ENCODE measurements at places on chromosomes 3 and 15. TPM values are rescaled to one million over a fixed set of nuclear protein-coding genes. Genes with fewer than 3 reads are reported as not detected.

DNA sequence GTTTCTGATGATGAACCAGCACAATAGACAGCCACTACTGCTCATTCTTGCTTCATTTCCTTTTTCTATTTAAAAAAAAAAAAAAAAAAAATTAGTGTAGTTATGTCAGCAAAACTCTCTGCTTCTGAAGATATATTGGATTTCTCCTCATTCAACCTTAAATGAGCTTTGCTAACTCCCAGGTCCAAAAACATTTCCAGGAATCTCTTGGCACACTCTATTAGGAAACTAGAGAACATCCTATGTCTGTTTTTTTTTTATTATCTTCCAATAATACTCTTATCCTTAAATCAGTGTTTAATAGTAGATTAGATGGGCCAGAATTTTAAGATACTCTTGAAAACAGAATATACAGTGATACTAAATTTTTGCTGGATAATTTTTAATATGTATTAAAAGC, 398.0 kb downstream of the NAALADL2 start:
- DNase-seq, result no peak

DNA sequence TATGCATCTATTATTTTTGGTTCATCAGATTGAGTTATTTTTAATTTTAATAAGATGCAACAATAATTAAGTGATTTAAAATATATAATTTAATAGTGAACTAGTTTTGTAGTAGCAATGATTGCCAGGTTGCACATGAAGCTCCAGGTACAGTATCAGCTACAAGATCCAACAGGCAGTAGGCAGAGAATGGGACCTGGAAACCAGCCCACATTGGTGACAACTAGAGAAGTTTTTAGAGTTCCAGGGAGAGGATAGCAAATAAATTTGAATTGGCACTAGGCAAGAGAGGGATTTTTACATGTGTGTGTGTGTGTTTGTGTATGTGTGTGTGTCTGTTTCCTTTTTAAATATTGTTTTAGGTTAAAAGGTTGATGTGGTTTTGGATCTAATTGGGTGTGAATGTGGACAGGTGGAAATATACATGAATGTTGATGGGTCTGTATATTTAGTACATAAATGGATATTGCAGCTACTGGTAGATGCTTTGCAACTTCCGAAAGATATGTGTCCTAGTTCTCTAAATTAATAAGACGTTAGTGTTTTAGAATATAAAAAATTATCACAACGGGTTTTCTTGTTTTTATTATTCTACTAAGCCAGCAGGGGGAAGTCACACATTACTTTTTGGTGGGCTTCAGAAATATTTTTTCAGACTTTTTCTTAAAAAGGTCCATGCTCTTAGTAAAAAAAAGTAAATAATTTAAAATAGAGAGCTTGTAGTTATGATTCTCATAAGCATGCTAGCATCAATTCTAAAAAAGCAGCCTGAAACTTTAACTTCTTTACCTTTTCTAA, 110.1 kb upstream of the GBE1 start:
- no peak for DNase-seq

DNA sequence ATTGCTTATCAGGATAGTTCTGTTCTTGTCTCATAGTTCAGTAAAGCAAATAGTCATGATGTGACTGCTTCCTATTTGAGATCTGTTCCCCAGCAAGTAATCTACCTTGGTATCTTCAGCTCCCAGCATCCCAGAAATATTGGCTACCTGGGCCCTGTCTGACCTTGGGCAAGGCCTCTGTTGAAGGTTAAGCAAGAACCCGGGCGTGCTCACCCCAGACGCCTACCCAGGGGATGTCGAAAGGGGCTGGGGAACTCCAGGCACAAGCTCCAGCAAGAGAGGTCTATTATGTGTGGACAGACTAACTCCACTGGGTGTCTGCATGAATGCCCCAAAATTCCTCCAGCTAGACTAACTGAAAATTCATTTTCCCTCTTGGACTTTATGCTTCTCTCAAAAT, 37.3 kb upstream of the IGF1R start:
- DNase-seq, result no peak

DNA sequence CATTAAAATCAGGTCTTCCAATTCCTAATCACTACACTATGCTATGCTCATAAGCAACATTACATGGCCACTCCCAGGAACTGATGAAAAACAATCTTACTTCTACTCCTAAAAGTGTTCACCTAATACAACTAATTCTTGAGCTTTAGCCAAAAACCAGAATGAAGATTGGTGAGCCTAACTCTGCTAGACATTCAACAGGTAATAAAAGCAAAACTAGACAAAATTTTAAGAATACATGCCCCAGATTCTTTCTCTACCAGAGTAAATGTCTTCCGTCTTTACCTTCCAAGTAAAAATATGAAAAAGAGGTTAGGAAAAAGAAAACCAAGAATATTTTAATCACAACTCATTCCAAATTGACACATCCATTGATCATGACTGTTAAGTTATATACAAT, 31.3 kb downstream of the ATP13A3 start:
- DNase-seq, result no peak

DNA sequence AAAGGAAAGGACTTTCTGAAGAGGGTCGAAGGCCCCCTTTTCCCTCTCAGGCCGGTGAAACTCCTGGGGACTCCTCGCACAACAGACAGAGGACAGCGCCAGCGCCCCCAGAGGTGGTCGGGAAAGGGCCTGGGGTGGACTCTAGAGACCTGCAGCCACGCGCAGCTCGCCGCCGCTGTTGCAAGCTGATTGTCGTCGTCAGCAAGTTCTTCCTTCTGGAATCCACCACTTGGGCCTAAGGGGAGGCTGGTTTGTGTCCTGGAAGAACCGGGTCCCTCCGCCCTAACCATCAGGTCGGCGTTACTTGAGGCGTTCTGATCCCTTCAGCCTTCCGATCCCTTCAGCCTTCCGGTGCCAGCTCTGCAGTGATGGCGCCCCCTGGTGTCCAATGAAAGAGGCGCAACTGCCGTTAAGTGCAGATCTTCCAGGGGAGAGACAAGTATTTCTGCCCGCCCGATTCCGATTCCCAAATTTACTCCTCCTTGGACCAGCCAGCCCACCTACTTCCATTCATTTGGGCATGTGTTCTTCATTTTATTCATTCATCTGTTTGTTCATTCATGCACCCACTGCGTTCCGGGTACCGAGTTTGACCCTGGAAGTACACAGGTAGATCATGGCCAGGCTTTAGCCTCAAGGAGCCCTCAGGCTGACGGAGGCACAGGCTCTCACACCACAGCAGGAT, 77.2 kb upstream of the SLC6A11 start:
- DNase-seq, result no peak

GRCh38 chr3:36763850-36764703, at the start of gene DCLK3:
Gene DCLK3, minus strand, starts transcription at chr3:36764553. Its CDS starts 290 bp downstream, at chr3:36764263.
- DNase-seq, result no peak

GRCh38 chr15:46808834-46809233, 908.5 kb upstream of the SEMA6D start:
- no peak for DNase-seq

- DNase-seq, result no peak
Observed at GRCh38 chr15:38545179-38545578, 19.4 kb downstream of the RASGRP1 start.

DNA sequence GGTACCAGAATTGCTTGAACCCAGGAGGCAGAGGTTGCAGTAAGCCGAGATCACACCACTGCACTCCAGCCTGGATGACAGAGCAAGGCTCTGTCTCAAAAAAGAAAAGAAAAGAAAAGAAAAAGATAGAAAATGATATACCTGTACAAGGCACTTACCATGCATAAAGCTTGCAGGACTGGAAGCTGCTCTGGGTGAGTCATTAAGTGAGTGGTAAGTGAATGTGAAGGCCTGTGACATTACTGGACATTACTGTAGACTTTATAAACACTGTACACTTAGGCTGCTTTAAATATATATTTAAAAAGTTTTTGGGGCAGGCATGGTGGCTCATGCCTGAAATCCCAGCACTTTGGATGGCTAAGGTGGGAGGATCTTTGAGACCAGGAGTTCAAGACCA, 99.2 kb downstream of the SLMAP start:
- DNase-seq, result no peak

- peak; percentile 87 for DNase-seq
Observed at GRCh38 chr3:55750525-55750924, 263.4 kb upstream of the WNT5A start.

DNA sequence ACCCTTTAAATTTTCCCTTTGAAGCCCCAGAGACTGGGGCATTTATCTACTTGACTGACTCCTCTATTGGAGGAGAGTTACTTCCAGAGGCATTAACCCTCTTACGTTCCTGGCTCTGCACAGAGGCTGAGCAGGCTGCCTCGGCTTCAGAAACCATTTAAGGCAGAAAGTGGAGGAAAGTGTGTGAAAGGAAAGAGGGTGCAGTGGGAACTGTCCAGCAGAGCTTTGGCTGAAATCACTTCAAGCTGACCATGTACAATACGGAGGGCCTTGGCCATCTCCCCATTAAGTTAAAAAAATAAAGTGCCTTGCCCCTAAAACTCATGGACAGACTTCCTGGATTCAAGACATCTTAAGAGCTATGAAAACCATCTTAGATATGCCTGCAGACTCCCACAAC, 238.7 kb downstream of the SV2B start:
- DNase-seq, result no peak

DNA sequence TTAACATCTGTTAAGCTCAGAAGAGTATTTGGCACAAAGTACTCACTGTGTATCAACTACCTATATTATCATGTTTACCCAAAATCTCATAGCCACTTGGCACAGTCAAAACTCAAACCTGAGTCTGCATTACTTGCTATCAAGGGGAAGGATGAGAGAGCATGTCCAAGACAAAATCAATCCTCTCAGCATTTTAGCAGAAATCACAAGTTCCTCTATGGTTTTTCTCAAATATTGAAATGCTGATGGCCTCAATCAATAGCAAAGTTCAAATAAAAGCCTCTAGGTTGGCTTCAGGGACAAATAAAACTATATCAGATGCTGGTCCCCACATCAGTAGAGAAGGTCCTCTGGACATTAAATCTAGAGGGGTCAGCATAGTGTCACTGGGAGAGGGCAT, 14.3 kb downstream of the TBC1D2B start:
- DNase-seq, result no peak

HEG1 gene
- 94.7 TPM for polyA plus RNA-seq

FAN1 gene
- 5.8 TPM for polyA plus RNA-seq

STRIT1 gene
- not detected for polyA plus RNA-seq

SEC61A1 gene
- polyA plus RNA-seq, result 510 TPM

SIDT1 gene
- polyA plus RNA-seq, result not detected

Data from BJ (cell line).